ENCODE measurements at places on chromosomes 5 and 9.

GRCh38 chr5:103424453-103425205, 138.0 kb downstream of the NUDT12 start:
- DNase-seq = no peak

- no peak for DNase-seq
These were observed 115.7 kb upstream of the NR5A1 start for GRCh38 chr9:124622882-124623281.

- DNase-seq = no peak
These were observed 307.9 kb upstream of the SMARCA2 start for GRCh38 chr9:1707291-1707690.

- no peak for DNase-seq
These were observed 89.2 kb upstream of the CAST start for GRCh38 chr5:96572864-96573512.

DNA sequence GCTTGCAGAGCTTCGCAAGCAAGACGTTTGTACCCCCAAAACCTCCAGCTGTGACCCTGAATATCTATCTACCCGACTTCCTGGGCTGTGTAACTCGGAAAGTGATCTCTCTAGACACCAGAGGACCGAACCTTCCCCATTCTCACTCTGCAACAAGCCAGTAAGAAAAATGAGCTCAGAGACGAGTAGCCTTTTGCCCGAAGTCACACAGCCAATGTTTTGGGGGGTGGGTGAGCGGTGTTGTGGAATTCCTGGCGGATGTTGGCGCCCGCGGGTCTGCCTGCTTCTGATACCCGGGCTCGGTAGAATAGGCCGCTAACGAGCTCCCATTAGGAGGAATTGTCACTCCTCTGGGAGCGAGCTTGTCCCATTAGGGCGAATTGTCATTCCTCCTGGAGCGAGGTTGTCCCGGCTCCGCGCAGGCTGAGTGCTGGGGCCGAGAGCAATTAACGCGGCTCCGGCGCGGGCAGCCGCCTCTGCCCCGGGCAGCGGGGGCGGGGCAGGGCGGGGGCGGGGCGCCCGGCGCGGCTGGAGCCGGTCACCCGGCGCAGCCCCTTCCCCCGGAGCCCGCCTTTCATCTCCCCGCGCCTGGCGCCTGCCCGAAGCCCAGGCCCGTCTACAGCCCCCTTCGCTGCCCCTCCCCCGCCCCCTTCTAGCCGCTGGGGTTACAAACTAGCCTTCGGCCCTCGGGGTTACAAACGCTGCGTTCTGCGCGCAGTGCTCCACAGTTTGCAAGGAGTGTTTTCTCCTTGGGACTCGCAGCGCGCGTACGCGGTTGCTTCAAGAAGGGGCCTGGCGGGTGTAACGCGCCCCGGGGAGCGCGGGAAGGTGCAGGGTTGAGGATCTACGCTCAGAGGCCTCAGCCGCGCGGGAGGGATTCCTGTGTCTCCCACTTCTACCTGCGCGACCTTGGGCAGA, 3.5 kb upstream of the MSX2 start:
- no peak for DNase-seq

- no peak for DNase-seq
These were observed 22.7 kb upstream of the CATSPER3 start for GRCh38 chr5:134945041-134945440.

GRCh38 chr9:73152953-73153352, 1.3 kb downstream of the ANXA1 start:
- no peak for DNase-seq

GRCh38 chr5:32055891-32056866, 117.9 kb downstream of the GOLPH3 start:
- DNase-seq = no peak

- DNase-seq = no peak
These were observed 53.7 kb upstream of the TEX48 start for GRCh38 chr9:114735704-114736103.

DNA sequence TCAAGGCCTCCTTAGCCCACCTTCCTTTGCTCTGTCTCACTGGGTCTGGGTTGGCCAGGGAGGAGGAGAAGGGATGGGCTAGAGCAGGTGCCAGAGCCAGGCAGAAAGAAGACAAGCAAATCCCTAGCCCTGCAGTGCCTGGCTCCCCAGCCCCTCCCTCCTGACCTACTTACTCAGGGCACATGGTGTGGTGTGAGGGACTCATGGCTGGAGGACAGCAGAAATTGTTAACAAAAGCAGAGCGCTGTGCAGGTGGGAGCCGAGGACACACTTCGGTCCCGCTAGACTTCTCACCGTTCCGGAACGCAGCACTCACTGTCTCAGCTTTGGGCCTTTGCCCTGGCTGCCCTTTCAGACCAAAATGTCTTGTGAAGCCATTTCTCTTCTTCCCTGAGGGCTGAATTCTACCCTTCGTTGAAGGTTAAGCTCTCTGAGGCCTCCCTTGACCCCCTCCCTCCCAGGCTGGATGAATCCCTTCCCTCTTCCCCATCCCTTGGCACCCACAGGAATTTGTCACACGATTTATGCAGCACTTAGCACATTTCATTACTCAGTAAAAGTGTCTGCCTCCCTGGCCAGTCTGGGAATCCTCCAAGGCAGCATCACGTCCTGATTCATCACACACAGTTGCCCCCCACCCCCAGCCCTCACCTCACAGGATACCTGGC, 263.9 kb upstream of the TRPC7 start:
- DNase-seq = no peak

GRCh38 chr9:23582836-23583235, 243.2 kb downstream of the ELAVL2 start:
- no peak for DNase-seq

GRCh38 chr5:92687821-92688722, 892.9 kb downstream of the NR2F1-AS1 start:
- DNase-seq = no peak
